ENCODE measurements at places on chromosomes 4 and X.

GRCh38 chr4:144592264-144592663, 53.7 kb upstream of the HHIP start:
- DNase-seq, result no peak

GRCh38 chr4:54574500-54574899, 83.3 kb upstream of the KIT start:
- no peak for DNase-seq

DNA sequence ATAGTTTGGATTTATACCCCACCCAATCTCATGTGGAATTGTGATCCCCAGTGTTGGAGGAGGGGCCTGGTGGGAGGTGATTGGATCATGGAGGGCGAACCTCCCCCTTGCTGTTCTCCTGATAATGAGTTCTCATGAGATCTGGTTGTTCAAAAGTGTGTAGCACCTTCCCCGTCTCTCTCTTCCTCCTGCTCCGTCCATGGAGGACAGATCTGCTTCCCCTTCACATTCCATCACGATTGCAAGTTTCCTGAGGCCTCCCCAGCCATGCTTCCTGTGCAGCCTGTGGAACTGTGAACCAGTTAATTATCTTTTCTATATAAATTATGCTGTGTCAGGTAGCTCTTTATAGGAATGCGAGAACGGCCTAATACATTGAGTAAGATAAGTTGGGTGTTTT, 518.8 kb upstream of the LCORL start:
- no peak for DNase-seq

- no peak for DNase-seq
These were observed 90.0 kb upstream of the GRPR start for GRCh38 chrX:16033331-16033730.

DNA sequence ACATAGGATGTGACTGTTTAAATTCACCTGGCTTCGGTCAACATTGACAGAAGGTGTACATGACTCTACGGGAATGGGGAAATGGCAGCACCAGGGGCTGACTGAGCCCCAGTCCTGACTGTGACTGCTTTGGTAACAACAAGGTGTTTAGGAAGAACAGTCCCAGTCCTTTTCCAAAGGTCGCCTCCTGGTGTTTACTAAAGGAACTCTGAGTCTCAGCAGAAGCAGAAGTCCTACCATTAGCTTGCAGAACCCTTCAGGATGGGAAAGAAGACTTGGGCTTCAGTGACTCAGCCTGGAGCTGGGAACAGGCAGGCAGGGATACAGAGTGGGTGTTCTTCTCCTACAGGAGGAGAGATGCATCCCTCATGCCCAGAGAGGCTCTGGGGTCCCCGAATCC, 103.3 kb downstream of the MGST2 start:
- DNase-seq, result no peak

DNA sequence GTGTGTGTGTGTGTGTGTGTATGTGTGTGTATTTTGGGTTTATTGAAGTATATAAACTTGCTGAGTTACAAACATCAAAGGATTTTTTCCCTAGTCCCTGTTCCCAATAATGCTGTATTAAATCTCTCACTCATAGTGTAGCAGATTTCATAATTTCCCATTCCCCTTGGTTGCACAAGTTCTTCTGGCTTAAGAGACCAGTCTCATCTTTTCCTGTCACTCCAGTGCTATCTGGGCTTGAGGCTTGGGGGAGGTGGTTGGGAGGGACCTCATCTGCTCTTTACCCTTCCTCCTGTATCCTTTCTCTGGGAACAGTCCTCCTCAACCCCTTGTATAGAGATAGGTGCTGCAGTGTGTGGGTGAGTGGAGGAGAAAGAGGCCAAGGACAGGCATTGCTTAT, 285.4 kb upstream of the BOD1L1 start:
- DNase-seq, result no peak

DNA sequence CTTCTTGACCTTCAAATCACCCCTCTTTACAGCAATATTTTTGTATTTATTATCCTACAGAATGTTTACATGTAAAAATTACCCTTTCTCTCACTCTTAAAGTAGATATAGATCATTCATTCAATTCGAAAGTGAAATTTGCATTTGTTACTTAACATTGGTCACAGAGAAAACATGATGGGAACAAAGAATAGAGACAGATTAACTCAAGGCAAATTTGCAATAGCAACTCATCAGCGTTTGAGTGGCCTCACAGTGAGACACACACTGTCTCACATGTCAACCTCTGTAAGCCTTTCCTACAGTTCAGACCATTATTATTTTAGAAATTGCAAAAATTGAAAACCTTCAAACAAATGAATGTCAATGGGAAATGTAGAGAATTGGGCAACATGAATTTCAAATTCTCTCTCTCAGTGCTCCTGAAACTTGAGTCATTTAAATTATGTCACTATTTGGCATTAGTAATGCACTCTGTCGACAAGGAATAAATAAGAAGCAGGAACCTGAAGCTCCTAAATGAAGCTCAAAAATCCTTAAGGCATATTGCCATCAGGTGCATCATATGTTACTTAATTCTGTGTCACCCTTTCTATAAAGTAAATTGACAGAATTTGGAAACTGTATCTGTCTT, 148.3 kb upstream of the ANXA10 start:
- DNase-seq, result no peak

DNA sequence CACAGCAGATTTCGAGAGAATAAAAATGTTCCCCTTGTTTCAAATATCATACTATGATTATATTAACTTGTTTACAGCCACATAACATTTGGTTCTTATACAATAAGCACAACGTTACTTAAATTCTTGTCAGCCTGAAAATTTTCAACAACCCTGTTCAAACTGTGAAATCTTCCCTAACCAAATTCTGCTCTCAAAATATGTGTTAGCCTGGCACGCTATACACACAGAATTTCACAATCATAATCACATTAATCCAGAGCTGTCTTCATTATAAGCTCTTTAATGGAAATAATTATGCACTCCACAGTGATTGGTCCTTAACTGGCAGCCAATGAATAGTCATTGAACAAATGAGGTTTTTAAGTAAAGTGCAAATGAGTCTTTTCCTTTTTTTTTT, 7.3 kb upstream of the PRSS12 start:
- DNase-seq, result no peak

DNA sequence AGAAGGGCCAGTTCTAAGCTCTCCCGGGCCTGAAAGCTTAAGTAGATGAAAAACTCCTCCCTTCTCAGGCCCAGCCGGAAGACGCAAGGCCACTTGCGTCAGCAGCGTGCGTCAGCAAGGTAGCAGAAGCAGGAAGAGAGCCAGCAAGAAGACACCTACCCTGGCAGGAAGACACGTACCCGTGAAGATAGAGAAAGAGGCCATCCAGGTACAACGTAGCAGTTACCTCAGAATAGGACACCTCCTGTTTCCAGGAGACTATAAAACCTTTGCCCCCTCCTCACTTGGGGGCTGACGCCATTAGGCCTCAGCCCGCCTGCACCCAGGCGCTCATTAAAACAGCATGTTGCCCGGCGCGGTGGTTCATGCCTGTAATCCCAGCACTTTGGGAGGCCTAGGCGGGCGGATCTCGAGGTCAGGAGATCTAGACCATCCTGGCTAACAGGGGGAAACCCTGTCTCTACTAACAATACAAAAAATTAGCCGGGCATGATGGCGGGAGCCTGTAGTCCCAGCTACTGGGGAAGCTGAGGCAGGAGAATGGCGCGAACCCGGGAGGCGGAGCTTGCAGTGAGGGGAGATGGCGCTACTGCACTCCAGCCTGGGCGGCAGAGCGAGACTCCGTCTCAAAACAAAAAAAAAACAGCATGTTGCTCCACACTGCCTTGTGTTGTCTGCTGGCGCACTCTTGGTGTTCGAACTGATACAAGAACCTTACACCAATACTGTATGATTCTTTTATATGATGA, 242.7 kb upstream of the NWD2 start:
- DNase-seq, result no peak

- no peak for DNase-seq
These were observed 155.5 kb downstream of the EMCN start for GRCh38 chr4:100362366-100362765.

DNA sequence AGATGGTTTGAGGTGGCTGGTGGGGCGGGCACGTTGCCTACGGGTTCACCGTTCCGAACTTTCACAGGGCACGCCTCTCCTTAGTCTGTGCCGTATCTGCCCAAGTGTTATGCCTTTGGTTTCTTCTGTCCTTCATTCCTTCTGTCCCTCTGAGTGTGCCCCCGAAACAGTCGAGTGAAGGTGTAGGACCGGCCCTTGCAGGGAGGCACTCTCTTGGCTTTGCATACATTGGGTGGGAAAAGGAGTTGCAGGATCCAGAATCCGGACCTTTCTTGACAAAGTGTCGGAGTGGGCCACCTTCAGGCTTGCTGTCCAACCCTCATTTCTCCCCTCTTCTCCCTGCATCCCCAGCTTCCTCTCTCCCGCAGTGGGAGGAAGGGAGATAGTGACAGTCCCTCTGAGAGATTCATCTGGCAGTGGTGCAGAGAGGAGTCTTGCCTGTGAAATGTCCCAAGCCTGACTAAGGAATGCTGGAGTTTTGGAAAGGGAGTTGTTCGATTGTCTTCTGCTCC, 569 bp downstream of the ARFIP1 start:
- no peak for DNase-seq

DNA sequence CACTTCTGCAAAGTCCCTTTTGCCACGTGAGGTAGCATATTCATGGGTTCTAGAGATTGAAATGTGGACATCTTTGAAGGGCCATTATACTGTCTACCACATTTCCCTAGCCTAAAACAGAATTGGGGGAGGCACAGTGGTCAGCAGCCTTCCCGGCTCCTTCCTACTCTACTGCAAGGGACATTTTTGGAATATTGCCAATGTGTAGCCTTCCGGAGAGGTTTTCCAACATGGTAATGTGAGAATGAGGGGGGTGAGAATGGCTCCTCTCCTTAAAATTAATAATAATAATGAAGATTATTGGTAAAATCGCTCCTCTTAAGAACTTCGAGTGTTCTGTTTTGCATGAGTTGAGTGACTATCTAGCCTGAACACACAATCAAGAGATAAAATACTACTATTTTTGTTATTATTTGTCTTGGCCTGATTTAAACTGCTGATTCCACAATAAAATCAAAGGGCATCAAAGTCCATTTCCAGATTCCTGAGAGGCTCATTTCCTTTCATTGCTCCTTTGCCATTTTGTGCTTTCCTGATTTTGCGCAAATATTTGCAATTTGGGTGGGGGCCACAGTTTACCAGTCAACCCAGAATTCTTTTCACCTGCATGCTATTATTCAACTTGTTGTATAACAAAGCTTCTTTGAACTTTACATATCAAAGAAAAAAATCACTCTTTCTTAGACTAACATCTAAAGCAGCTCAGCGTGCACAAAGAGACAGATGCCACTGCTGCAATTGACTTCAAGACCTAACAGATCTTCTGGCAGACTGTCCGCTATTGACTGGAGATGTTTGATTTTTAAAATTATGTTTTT, 27.0 kb upstream of the TSPAN5 start:
- no peak for DNase-seq

- DNase-seq, result no peak
These were observed 246.3 kb upstream of the TAPT1 start for GRCh38 chr4:16472537-16472936.

- no peak for DNase-seq
These were observed 672 bp downstream of the TCEAL3 start for GRCh38 chrX:103608306-103608963.

GRCh38 chrX:105461016-105461415, 240.5 kb upstream of the TEX13A start:
- no peak for DNase-seq

DNA sequence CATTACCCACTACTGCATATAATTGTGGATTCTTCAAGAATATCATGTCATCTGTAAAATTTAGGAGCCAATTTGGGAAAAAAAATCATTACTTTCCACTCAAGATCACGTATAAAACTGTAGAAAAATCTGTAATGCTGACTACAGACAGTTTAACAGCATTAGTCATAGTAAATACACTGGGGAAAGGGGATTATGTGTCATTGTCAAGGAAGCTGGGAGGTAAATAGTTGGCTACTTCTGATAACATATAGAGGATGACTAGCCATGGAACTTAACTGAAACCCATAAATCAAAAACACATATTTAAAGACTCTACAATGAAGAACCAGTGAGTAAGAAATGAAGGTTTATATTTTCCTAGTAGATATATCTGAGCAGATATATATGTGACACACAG, 1666.4 kb upstream of the IGFBP7 start:
- no peak for DNase-seq

DNA sequence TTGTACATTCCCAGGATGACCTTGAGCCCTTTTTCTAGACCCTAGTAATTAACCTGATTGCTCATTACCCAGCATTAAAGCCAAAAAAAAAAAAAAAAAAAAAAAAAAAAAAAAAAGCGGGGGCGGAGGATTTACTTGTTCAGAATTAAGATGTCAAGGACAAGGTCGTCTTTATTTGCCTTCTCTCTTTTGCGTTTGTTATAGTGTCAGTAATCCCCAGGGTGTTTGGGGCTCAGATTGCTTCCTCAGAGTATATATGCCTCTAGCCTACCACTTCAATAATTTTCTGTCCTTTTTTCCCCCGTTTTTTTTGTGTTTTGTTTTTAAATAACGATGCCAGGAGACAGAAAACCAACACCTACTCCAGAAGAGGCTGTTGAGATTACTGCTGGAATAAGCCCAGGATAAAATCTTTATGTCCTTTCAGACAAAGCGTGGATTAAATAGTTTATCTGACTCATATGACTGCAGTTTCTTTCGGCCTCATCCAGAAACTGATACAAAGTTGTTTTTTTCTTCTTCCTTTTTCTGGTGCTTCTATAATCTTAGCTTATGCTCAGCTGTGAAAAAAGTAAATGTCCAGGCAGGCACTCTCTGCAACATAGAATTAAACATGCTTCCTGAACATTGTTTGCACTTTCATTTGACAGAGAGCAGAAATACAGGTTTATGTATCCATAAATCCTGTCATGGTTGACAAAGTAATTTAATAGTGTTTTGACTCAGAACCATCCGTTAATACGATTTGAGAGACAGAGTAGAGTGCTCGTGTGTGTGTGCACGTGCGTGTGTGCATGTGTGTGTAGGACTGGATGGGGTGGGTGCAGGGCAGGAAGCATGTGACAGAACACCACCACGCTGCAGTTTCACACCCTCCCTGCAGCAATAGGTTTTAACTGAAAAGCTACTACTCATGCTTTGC, 138.6 kb downstream of the AFF1 start:
- no peak for DNase-seq

DNA sequence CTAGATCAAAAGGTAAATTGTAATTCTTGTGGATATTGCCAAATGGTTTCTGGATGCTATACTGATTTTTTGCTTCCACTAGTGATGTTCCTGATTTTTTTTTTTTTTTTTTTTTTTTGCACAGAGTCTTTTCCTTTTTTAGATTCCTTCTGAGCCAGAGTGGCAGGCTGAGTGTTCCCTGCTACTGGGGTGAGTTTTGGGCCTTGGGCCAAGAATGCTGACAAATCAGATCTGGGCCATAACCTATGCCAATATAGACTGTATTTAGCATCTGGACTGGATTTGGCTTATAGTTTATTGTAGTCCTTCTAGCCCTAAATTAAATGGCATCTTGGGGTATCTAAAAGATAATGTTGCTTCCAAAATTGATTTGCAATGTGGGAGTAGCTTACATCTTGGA, 52.8 kb downstream of the REPS2 start:
- no peak for DNase-seq
